ENCODE measurements at places on chromosomes 6 and 20.
A peak's percentile ranks its signal among the peaks of the same experiment; 100 is the strongest.

- ATAC-seq = no peak
Observed at GRCh38 chr20:8398263-8399051, 266.4 kb downstream of the PLCB1 start.

DNA sequence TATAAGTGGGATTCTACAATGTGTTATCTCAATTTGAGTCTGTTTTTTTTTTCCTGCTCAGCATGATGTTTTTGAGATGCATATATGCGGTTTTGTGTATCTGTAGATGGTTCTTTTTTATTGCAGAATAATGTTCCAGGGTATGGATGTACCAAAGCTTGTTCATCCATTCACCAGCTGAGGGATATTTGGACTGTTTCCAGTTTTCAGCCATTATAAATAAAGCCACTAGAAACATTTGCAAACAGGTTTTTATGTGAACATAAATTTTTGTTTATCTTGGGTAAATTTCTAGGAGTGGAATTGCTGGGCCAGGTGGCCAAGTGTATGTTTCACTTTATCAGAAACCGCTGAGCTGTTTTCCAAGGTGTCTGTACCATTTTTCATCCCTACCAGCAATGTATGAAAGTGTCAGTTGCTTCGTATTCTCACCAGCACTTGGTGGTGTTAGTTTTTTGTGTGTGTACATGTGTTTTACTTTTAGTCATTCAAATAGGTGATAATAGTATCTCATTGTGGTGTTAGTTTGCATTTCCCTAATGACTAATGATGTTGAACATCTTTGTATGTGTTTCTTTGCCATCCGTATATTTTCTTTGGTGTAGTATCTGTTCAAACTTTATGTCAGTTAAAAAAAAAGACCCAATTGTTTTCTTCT lies 124.2 kb downstream of the CEBPB start:
- ATAC-seq = no peak

DNA sequence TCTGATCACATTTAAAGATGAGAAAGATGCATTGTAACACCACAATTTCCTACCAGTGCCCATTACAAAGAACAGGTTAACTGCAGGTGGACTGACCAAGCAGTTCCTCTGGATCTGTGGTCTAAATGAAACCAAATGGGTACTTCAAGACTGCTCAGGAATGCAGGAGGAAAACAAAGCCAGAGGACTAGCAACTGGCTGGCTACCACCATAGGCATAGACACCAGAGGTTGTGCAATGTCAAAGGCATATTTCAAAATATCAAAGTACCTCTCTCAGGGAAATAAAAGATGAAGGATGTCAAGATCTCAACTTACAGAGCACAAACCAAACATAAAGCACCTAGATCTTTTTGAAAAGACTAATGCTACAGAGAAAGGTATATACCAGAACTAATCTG lies 65.5 kb downstream of the GMDS start:
- ATAC-seq = no peak

DNA sequence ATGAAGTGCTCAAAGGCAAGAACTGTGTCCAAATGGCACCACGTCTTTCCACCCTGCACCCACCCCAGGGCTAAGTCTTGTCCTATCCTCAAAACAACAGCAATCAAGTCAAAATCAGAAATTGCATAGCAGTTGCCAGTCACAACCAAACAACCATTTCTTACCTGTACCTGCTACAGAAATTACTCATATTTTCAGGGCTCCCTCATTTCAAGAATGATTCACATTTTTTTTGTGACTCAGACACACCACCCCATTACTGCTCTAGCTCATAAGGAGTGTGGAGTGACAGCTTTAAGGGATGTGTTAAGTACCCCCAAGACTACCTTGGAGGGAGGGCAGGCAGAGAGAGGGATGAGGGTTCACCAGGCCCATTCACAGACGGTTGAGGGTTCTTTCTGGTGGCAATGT lies 111.7 kb downstream of the TRERF1 start:
- ATAC-seq = peak; percentile 90

- ATAC-seq = no peak
Observed at GRCh38 chr6:155519176-155519738, 63.6 kb upstream of the NOX3 start.

DNA sequence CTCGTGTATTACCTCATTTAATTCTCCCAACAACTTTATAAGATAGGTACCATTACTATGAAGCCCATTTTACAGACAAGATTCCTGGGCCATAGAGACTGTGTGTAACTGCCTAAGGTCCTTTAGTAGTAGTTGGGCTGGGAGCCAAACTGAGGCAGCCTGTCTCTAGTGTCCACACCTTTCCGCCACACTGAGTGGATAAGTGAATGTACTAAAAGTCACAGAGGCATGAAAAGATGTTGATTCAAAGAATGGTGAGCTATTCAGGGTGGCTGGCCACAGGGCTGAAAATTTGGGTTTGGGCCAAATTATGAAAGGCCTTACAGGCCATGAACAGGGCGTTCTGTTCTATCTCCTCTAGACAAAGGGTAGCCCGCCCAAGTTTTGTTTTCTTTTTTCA lies 11.0 kb downstream of the CD24 start:
- ATAC-seq = no peak

- ATAC-seq = peak; percentile 83
Observed at GRCh38 chr6:11975353-11975977, 36.6 kb upstream of the HIVEP1 start.

GRCh38 chr6:106177786-106178185 lies 91.7 kb downstream of the PRDM1 start:
- ATAC-seq = no peak

- ATAC-seq = no peak
Observed at GRCh38 chr6:44076356-44077213, 50.7 kb downstream of the MRPL14 start.

DNA sequence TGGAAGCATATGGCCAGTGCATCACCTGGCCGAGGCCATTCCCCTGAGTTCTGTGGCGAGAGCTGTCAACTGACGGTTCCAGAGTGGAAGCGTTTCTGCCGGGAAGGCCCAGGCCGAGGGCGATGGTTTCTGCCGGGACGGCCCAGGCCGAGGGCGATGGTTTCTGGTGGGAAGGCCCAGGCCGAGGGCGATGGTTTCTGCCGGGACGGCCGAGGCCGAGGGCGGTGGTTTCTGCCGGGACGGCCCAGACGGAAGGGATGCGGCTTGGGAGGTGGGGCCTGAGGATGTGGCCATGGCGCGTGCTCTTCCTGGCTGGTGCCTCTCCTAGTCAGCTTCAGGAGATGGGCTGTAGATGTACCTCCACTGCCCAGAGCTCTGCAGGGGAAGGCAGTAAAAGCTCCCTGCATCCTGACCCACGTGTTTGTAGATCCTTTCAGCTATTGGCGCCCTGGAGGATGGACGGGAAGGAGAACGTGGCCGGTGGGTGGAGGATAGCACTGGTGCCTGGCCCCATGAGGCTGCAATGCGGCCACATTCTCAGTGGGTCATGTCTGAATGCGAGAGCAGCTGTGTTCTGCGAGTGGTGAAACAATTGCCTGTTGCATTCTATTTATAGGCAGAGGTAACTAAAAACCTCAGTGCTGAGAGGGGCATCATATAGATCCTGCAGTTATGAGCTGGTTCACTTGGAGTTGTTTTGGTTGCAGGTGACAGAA lies 12.8 kb downstream of the TPD52L2 start:
- ATAC-seq = no peak

DNA sequence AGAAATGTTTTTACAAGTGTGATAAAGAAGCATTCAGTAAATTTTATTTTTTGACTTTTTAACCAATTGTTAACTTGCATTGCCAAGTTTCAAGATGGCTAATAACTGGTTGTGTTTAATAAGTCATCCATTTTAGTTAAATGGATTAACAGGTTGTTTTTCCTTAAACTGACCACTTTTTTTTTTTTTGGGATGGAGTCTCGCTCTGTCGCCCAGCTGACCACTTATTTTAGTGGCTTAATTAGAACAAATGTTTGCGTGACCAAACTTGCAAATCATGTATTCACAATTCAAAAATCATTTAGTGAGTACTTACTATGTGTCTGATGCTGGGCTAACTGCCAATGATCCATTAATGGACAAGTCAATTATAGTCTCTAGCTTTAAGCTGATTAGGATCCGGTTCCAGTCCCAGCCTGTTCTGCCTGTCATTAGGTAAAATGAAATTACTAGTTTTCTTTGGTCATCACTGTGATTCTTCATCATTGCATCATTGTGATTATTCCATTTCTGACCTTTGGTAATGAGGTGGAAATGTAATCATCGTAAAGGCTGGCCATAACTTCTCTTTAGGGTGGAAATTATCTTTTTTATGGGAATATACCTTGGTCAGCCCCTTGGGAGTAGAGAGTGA lies 729.2 kb upstream of the MARCKS start:
- ATAC-seq = no peak

All from activated T-helper 17 cell treated with anti-CD3 and anti-CD28 coated beads, Interleukin-2, amount 50 U/mL, for 72 hours (primary cell).